Stimulated activated CD8-positive, alpha-beta memory T cell treated with anti-CD3 and anti-CD28 coated beads, Interleukin-4, amount 100 ng/mL, for 4 hours (primary cell): ENCODE measurements at places on chromosomes 2 and 18.

DNA sequence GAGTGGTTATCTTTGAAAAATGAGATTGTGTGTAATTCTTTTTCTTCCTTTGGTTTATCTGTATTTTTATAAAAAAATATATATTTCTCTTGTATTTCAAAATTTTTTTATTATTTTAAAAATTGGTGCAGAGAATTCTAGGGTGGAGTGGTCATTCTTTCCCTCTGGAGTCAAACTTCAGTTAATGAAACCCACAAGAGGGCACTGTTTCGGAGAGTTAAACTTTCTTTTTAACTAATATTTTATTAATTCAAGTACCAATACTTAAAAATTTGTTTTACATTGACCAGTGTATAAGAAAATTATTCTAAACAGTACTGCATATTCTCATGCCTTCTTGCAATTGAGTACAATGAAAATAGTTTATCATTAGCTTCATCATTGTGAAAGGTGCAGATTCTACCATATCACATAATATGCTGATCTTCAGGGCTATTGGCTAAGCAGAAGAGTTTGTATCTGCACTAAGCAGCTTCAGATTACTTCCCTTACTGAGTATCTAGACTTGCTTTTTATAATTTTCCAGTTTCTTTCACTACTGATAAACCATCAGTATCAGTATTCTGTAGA, 50.1 kb downstream of the HS1BP3 start:
- DNase-seq: no peak

DNA sequence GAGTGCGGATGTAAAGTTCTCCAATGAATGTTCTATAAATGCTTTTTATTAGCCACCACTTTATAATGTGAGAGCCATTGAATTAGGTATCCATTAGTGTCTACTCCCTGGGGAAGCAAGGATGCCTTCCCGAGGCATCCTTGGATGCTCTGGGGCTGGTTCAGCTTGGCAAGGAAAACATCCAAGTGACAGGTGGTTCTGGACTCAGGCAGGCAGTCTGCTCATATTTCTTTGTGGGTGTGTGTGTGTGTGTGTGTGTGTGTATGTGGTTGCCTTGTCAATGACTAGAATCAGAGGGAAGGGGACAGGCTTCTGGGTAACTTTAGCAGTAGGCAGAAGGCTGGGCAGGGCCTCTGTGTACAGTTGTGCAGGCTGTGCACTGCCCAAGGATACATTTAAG, 149.2 kb downstream of the TSN start:
- no peak for DNase-seq

- no peak for DNase-seq
Measured at GRCh38 chr2:220259662-220260061, 632.2 kb downstream of the SLC4A3 start.

GRCh38 chr2:86037141-86037794, 68.4 kb downstream of the POLR1A start:
- no peak for DNase-seq

DNA sequence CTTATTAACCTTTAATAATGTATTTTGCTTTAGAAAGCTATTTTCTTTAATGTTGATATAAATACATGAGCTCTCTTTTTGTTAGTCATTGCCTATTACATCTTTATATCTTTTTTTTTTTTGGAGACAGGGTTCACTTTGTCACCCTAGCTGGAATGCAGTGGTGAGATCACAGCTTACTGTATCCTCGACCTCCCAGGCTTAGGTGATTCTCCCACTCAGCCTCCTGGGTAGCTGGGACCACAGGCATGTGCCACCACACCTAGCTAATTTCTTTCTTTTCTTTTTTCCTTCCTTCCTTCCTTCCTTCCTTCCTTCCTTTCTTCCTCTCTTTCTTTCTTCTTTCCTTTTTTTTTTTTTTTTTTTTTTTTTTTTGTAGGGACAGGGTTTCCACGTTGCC, 15.4 kb downstream of the NAB1 start:
- no peak for DNase-seq

GRCh38 chr18:13217971-13218367, 591 bp upstream of the LDLRAD4 start:
- no peak for DNase-seq

GRCh38 chr2:17780546-17780945, 26.6 kb downstream of the GEN1 start:
- no peak for DNase-seq

GRCh38 chr2:106664669-106665068, 177.5 kb downstream of the CD8B2 start:
- no peak for DNase-seq

DNA sequence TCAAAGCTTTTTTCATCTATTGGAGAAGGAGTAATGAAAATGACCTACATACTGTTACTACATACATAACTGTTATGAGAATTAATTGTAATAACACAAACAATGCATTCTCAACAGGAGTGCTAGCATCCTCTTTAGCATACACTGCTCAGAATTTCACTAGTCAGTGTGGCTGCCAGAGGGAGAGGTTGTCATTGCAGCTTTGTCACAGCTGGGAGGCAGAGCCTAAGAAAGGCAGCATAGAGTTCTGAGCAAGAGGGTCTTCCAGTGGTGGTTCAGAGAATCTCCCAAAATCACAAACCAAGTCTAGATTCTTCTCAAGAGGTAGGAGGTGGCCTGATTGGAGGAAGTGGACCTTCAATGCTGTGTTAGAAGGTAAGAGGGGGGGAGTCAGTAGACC, 286.7 kb upstream of the CYRIA start:
- no peak for DNase-seq

- DNase-seq: no peak
Measured at GRCh38 chr2:178828486-178828881, 21.3 kb upstream of the TTN start.

GRCh38 chr2:156064540-156064939, 268.0 kb downstream of the NR4A2 start:
- DNase-seq: no peak

DNA sequence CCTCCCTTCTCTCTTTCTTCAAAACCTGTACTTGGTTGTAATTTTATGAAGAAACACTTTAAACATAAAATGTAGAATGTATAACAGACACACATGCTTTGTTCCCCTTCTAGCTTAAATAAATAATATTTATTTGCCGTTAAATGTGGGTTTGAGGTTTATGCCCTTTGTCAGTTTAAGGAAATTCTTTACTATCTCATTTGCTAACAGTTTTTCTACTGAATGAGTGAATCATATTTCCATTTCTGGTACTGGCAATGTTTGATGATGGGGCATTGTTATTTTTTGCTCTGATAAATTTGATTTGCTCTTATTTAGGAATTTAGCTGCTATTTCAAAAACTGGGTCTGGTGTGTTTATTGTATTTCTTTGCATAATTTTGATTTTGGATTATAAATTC, 555.6 kb downstream of the CCDC85A start:
- DNase-seq: no peak

DNA sequence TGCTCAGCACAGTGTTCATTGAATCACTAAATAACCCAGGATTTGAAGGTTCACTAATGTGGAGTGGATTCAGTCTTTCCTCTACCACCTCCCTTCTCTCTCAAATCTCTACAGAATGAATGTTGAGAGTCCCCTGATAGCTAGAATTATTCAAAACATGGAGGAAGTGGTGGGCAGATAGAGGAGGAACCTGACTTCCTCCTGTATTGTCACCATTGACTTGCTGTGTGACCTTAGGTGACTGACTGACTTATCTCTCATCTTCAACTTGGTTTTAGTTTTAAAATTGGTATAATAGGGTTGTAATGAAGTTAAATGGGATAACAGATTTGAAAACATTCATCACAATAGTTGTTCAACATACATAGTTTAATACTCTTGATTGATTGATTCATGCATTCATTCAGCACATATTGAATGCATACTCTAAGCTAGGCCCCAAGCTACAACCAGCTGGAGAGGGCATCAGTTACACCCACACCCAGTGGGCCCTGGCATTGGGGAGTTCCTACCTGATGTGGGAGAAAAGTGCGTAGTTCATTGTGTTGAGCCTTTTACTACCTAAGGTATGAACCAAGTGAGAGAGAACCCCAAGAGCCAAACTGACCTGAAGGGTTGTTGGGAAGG, 96.0 kb downstream of the WDR7 start:
- no peak for DNase-seq

DNA sequence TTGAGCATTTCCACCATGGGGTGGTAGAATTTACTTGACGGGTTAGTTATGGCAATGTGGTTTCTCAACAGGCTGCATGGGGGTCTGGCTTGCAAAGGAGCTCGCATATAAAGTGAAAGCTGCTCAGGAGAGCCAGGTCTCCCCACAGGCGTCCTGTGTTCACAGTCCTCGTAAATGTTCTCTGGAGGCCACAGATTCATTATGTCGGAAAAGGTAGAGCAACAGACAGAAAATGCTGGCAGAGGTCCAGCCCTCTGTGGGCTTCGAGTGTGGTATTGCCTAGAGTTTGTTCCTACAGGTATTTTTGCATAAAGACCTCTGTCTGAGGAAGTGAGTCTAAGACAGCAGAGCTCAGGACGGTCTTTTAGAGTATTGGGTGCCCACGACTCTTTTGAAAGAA, 96.4 kb downstream of the CDCA7 start:
- no peak for DNase-seq

- DNase-seq: no peak
Measured at GRCh38 chr2:67792681-67793091, 270.1 kb downstream of the C1D start.

DNA sequence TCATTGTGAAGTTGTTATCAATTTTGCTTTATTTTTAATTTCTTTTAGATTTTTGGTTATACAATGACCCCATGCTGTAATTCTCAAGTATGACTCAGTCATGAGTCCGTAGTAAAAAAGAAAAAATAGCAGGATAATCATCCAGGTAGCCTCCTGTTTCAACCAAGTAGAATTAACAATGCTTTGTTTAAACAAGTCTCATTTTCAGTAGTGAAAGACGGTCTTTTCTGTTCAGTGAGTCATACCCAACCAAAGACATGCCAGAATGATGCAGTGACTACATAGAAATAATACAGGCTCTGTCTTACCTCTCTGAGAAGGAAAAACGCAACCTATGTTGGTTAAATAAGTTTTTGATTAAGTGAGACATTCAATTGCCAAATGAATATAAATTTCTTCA, 67.8 kb upstream of the DSC1 start:
- no peak for DNase-seq

- no peak for DNase-seq
Measured at GRCh38 chr2:118264232-118264990, 176.1 kb downstream of the INSIG2 start.

GRCh38 chr18:78891185-78891762, 88.3 kb upstream of the SALL3 start:
- no peak for DNase-seq

- no peak for DNase-seq
Measured at GRCh38 chr18:46474487-46475389, 182.3 kb downstream of the LOXHD1 start.

DNA sequence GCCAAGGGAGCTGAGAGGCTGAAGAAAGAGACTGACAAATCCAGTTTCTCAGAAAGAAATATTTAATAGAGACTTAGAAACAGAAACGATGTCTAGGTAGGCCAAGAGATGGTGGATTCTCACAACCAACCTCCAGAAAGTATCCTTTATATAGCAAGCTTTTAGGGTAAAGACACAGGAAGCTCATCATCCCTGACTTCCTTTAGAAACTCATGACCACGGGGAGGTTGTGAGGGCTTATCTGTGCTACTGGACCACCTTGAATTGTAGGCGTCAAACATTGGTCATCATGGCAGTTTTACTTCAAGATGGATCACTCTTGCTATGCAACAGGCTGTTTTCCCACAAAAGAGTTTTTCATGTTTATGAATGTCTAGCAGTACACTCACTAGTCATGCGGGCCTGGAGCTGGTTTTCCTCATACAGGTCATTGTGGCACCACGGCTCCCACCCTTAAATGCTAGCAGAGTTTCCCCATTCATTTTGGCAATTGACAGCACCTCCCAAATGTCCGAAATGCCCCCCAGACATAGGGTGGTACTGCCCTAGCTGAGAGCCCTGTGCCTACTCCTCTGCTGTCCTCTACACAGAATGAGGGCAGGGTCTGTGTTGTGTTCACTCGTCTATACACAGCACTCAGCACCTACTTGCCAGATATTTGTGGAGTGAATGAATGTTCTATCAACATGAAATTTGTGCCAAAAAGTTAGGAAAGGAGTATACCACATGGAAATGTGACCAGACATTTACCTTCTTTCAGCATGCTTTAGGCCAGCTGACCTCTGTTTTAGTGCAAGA, 89.0 kb downstream of the TMEM247 start:
- no peak for DNase-seq

GRCh38 chr2:9146646-9147045, 60.0 kb upstream of the ASAP2 start:
- DNase-seq: no peak

GRCh38 chr2:200438846-200439245, 71.0 kb downstream of the KCTD18 start:
- DNase-seq: no peak

DNA sequence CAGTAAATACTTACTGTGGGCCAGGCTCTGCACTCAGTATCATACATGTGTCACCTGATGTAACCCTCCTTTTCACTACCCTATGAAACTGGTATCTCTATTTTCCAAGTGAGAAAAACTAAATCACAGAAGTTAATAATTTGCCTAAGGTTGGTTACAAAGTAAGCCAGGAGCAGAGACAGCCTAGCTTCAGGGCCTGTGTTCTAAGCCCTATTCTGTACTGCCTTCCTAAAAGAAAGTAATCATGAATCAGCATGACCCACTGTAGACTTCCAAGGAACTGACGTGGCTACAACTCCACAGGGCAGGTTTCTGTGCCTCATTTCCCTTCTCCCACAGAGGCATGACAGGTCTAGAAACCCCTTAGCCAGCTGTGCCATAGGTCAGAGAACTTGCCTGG, 14.3 kb downstream of the ZNF142 start:
- DNase-seq: no peak

- DNase-seq: no peak
Measured at GRCh38 chr2:201500534-201500933, 49.0 kb downstream of the STRADB start.

- no peak for DNase-seq
Measured at GRCh38 chr2:36413218-36413617, 57.6 kb downstream of the CRIM1 start.

DNA sequence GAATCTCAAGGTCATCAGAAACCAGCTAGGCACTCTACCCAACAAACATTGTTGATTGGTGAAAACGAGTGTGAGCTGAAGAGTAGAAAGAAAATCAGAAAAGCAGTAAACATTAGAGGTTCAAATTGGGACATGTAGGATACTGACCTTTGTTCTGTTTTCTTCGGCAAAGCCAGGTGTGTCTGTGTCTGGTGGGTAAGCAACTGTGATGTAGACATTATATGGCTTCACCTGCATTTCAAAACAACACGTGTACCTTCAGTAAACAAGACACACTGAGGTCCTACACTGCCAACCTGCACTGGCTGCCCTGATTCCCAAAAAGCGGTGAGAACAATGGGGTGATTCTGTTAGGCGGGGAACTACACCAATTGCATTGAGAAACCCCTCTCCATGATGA, 22.7 kb downstream of the KDSR start:
- DNase-seq: no peak
